AG08395 (cell line): ENCODE measurements at places on chromosomes 7 and 10.

GRCh38 chr7:156993925-156994235, 16.6 kb downstream of the MNX1 start:
- no peak for DNase-seq

DNA sequence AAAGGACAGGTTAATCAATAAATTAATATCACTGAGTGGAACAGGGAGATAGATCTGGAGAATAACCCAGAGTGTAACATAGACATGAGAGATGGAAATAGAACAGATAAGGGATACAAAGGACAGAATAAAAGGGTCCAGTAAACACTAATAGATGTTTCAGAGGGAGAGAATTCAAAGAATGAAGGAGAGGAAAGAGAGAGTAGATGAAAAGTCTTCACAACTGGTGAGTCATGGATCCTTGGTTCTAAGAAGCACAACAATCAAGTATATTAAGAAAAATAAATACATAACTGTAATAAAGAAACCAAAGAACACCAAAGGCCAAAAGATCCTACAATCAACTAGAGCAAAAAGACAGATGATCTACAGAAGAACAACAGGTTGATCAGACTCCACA, 66.3 kb downstream of the BEND7 start:
- peak; percentile 12 for DNase-seq

DNA sequence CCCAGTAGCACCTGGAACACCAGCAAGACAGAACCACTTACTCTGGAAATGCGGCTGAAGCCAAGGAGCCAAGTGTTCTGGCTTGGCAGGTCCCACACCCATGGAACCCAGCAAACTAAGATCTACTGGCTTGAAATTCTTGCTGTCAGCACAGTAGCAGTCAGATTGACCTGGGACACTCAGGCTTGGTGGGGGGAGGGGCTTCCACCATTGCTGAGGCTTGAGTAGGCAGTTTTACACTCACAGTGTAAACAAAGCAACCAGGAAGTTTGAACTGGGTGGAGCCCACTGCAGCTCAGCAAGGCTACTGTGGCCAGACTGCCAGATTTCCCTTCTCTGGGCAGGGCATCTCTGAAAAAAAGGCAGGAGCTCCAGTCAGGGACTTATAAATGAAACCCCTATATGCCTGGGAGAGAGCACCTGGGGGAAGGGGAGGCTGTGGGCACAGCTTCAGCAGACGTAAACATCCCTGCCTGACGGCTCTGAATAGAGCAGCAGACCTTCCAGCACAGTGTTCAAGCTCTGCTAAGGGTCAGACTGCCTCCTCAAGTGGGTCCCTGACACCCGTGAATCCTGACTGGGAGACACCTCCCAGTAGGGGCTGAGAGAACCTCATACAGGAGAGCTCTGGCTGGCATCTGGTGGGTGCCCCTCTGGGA, 121.2 kb downstream of the MTERF1 start:
- DNase-seq, result no peak

GRCh38 chr10:28179006-28179742, 123.7 kb downstream of the MPP7 start:
- DNase-seq, result peak; percentile 62

DNA sequence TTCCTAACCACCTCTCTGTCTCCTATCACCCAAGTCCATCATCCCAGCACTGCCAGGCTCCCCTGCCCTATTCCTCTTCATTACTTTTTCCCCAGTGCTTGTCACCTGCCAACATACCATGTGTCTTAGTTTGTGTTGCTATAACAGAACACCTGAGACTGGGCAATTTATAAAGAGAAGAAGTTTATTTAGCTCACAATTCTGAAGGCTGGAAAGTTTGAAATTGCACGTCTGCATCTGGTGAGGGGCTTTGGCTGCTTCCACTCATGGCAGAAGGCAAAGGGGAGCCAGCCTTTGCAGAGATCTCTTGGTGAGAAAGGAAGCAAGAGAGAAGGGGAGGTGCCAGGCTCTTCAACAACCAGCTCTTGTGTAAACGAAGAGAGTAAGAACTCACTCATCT, 47.3 kb downstream of the DRGX start:
- DNase-seq, result no peak

DNA sequence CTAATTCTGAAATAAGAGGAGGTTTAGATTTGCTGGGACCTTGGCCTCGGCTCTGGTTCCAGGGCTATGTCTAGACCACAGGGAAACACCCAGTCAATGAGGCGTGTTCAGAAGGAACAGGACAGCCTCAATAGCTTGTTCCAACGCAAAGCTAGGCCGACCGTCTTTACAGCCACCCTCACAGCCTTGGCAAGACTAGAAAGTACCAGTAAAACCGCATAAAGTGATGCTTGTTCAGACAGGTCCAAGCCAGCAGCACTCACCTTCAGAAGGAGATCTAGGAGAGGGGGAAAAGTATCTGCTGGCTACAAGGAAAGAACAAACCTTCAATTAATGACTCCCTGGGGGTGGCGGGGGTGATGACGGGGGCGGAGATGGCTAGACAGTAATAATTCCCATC, 50.1 kb upstream of the LMTK2 start:
- DNase-seq, result no peak

- DNase-seq, result no peak
Measured at GRCh38 chr10:78913219-78914059, 155.3 kb upstream of the ZMIZ1 start.

DNA sequence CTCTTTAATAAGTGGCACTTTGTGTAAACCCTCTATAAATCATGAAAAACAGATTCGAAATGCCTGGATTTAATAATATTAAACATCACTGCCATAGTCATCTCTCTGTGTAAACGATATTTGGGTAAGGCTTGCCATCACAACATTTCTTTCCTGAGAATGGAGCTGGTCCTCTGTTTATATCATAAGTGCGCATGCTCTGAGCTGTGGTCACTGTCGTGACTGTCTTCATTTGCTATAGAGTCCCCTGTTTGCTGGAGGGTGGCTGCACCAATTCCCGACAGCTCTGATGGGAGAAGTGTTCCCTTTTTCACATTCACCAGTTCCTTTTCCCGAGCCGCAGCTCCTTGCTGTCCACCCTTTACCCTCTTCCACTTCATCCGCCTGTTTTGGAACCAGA, 50.4 kb upstream of the AGMO start:
- DNase-seq, result no peak

DNA sequence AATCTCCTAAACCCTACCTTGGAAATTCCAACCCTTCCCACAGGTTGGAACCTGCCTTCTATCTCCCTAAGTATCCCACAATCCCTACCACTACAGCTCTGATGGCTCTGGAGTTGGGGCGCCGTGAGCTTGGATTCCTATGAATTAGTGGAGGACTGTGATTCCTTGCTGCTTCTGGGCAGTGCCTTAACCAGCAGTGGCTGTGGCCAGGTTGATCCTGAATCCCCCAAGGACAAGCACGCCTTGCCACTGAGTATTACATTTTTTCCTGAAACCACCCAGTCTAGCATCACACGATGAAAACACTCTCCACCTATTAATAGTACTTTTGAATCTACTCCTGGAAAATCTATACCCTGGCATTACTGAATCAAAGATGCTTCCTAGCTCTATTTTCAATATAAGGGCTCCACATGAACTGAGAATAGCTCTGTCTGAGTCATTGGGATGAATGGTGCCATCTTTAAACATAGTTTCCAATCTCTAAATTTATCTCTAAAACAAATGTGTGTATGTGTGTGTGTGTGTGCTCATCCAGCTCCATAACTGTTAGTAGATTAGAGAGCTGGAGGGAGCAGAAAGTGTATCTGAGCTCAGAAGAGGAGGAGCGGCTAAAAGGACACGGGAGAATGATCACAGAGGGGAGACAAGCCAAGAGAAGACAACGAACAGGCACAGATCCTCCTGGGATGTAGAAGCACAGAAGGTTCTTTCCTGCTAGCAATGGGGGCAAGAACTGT, 11.9 kb upstream of the INPP5F start:
- no peak for DNase-seq

- no peak for DNase-seq
Measured at GRCh38 chr10:46294641-46295220, 7.9 kb downstream of the ANTXRL start.

- no peak for DNase-seq
Measured at GRCh38 chr7:126657599-126658358, 595.0 kb downstream of the GRM8 start.

GRCh38 chr10:23342213-23342884, 2.2 kb downstream of the C10orf67 start:
- DNase-seq, result no peak

DNA sequence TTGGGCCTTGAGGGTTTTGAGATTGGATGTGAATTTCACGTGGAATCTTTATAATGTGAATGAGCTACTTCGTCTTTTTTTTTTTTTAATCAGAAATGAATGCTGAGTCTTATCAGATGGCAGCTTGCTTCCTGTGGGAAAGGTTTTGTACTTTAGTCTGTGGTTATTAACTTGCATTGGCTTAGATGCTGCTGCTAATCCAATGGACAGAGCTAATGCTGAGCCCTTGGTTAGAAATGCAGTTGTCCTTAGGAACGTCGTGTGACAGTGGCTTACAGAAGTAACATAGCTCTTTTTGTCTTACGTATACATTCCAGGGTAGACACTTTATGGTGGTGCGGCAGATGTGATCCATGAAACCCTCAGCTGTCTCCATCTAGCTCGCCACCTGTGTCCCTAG, 32.8 kb downstream of the ADCY1 start:
- no peak for DNase-seq

- no peak for DNase-seq
Measured at GRCh38 chr7:85285527-85285926, 98.7 kb upstream of the SEMA3D start.

GRCh38 chr7:46454816-46455215, 533.7 kb upstream of the IGFBP3 start:
- peak; percentile 17 for DNase-seq

- no peak for DNase-seq
Measured at GRCh38 chr7:29377718-29378117, 183.1 kb downstream of the CHN2 start.

- no peak for DNase-seq
Measured at GRCh38 chr7:139205843-139206242, 25.2 kb upstream of the UBN2 start.

GRCh38 chr10:114024876-114025610, 18.6 kb upstream of the ADRB1 start:
- DNase-seq, result peak; percentile 17

- DNase-seq, result no peak
Measured at GRCh38 chr7:143504937-143505297, 27.2 kb downstream of the TAS2R41 start.

DNA sequence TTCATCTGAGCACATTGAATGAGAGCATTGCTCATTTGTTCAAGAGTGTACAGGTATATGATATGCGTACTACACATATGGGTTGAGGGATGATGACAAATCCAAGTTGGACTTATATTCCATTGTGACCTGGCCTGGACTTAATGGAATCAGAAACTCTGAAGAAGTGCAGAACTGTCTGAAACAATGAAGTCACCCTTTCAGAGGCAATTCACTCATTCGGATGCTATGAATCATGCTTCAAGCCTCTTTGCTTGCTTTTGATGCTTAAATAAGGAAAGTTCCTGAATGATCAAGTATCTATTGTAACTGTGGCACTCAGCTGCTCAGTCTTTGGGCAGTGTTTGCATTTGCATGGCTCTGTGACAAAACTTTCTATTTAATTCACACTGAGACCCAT, 93.4 kb downstream of the ZNF365 start:
- peak; percentile 15 for DNase-seq

- DNase-seq, result no peak
Measured at GRCh38 chr10:129972966-129973673, 9.0 kb upstream of the EBF3 start.

GRCh38 chr10:73338801-73339368, 19.8 kb downstream of the CFAP70 start:
- DNase-seq, result no peak

- no peak for DNase-seq
Measured at GRCh38 chr10:86180861-86181260, 185.7 kb downstream of the GRID1 start.

DNA sequence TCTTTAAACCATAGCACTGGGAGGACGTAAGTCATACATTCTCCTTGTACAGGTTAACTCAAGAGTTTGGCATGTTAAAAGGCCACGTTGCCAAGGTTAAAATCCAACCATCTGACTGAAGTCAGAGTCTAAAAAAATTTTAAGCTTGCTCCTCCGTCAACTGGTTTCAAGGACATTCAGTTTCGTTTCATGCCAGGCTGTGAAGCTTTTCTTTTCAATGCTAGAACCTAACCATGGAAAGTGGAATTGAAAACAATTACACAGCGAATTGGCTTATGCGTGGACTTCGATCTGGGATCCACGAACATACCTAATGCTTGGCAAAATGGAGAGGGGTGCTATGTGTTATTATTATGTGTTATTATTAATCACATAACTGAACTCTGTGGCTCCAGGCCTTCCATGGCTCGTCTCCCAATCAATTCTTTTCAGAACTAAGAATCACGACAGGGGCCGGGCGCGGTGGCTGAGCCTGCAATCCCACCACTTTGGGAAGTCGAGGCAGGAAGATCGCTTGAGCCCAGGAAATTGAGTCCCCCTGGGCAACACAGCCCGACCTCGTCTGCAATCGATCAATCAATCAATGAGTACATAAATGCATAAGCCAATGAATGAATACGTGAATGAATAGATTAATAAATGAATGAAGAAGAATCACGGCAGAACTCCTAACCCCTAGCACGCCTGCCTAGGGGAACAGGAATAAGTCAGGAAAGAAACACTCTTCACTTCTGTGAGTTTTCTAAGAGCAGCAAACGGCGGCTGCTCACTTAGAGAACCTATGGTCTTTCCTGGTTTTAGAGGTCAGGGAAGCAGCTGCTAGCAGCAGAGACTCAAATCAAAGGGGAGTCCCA, 733 bp upstream of the ARL5B start:
- no peak for DNase-seq

GRCh38 chr10:45246522-45246921, 68.9 kb downstream of the OR13A1 start:
- no peak for DNase-seq

DNA sequence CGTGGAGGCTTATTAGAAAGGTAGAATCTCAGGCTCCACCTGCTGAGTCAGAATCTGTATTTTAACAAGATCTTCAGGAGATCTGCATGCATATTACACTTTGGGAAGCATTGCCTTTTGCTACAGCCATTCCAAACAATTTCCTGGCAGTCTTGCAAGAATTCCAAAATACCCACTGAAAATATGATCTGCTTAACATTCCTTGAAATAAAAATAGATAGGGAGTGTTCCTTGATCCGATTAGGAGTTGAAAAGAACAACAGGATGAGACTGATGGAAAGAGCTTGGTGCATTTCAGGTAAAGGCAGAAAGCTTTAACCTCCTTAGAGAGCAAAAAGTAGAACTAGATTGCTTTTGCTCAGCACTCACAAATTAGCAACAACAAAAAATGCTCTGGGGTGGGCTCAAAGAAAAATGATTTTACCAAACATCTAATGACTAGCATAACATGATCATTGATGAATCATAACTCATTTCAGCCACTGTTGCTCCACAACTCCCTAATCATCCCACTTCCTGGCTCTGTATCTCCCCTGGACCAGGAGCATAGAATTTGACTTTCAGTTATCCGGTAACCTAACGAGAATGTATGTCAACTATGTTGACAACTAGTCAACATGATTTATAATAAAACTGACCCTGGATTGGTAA, 115.2 kb downstream of the RNLS start:
- DNase-seq, result no peak

DNA sequence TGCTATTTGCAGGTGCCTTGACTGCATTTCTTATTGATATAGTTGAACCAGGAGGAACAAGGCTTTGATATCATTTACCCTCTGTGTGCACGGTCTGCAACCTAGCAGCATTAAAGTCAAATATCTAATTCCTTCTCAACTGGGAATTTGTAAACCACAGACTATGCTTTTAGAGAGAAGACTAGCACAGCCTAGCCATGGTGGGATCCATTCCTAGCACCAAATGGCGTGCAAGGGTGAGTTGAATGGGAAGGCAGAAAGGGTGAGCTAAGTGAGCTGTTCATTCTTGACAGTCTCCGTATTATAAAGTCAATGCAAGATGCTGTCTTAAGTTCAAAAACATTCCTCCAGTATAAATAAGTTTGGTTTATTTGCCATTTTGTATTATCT, 2.9 kb downstream of the ZNF365 start:
- DNase-seq, result no peak
